A549 treated with Mapracorat at 1 μM for 4 hours (cell line): ENCODE measurements at places on chromosomes 2 and 18. TPM values are rescaled to one million over a fixed set of nuclear protein-coding genes. Genes with fewer than 3 reads are reported as not detected.

Gene REEP1
- 0.88 to 1.3 TPM (median 1.2 TPM) in 5 replicates for total RNA-seq

Gene PARD6G
- total RNA-seq = 1.2 to 3.8 TPM (median 2.6 TPM) in 5 replicates

Gene CHN1
- total RNA-seq = 17.3 to 20.8 TPM (median 18.9 TPM) in 5 replicates

Gene CYP26B1
- 10.8 to 16.9 TPM (median 15.1 TPM) in 5 replicates for total RNA-seq

Gene GAD1
- total RNA-seq = 0.26 to 0.83 TPM (median 0.76 TPM) in 5 replicates

Gene ASPRV1
- total RNA-seq = 0.19 to 0.27 TPM (median 0.23 TPM) in 5 replicates

Gene RNF103
- 56.1 to 66.4 TPM (median 60.4 TPM) in 5 replicates for total RNA-seq

Gene SIGLEC15
- not detected in 5 replicates for total RNA-seq

Gene OR6B2
- not detected in 5 replicates for total RNA-seq

Gene GAL3ST2
- total RNA-seq = 0.15 to 0.42 TPM (median 0.25 TPM) in 5 replicates

Gene BOK
- total RNA-seq = 25.6 to 38.0 TPM (median 37.1 TPM) in 5 replicates

Gene CD8B2
- total RNA-seq = not detected in 5 replicates

Gene SNRNP27
- total RNA-seq = 49.0 to 71.4 TPM (median 52.4 TPM) in 5 replicates

Gene SERPINB11
- total RNA-seq = 0.20 TPM in 1 of 5 replicates, not detected in the others

Gene MAP3K19
- total RNA-seq = not detected in 5 replicates

Gene ERBB4
- total RNA-seq = not detected in 5 replicates

Gene ANKRD30B
- not detected in 5 replicates for total RNA-seq
